ENCODE measurements at places on chromosomes 1 and 21. TPM values are rescaled to one million over a fixed set of nuclear protein-coding genes. Genes with fewer than 3 reads are reported as not detected.

GRCh38 chr1:193568512-193568911, 382.1 kb upstream of the B3GALT2 start:
- no peak overlapping the region for H3K4me3 ChIP-seq
- H3K4me1 ChIP-seq, result peaks cover 18% of the 10 kb centered on the region
- no peaks in the 10 kb centered on the region for H3K27me3 ChIP-seq
- peaks cover 7% of the 10 kb centered on the region for H3K36me3 ChIP-seq

GRCh38 chr1:178486100-178487069, 10.4 kb downstream of the CLEC20A start:
- no peaks in the 10 kb centered on the region for H3K4me1 ChIP-seq
- H3K36me3 ChIP-seq, result peaks cover 16% of the 10 kb centered on the region
- no peaks in the 10 kb centered on the region for H3K27me3 ChIP-seq
- no peak overlapping the region for H3K4me3 ChIP-seq
- H3K27ac ChIP-seq, result no peak overlapping the region

DNA sequence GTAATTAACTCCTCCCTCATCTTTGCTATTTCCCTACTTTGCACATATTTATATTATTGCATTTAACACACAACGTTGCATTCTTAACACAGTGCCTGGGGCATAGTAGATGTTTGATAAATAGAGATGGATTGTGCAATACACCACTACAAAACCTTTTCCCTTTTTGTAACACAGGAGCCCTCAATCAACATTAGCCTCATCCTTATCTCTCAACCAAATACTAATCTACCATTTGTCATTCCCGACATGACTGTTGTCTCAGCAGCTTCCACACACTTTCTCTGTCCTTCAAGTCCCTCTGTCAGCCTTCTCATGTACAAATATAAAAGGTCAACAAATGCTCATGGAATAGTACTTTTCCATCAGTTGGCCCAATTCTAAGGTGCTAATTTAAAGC, 78.9 kb upstream of the KCNK2 start:
- no peak overlapping the region for H3K4me3 ChIP-seq
- H3K4me1 ChIP-seq, result peaks cover 23% of the 10 kb centered on the region
- no peaks in the 10 kb centered on the region for H3K27me3 ChIP-seq
- H3K27ac ChIP-seq, result no peak overlapping the region
- no peaks in the 10 kb centered on the region for H3K36me3 ChIP-seq

GRCh38 chr1:231814521-231814920, 187.9 kb downstream of the DISC1 start:
- no peaks in the 10 kb centered on the region for H3K27me3 ChIP-seq
- no peak for DNase-seq
- H3K4me1 ChIP-seq, result peaks cover 10% of the 10 kb centered on the region
- H3K4me3 ChIP-seq, result no peak overlapping the region
- peak overlapping the region; percentile 56 for H3K27ac ChIP-seq

GRCh38 chr1:157193219-157193618, 55.0 kb upstream of the ETV3 start:
- H3K36me3 ChIP-seq, result no peaks in the 10 kb centered on the region
- DNase-seq, result no peak
- peaks cover 42% of the 10 kb centered on the region for H3K27me3 ChIP-seq
- no peak overlapping the region for H3K4me3 ChIP-seq
- H3K4me1 ChIP-seq, result no peaks in the 10 kb centered on the region
- H3K27ac ChIP-seq, result no peak overlapping the region

GRCh38 chr1:54798769-54799641, 2.1 kb downstream of the TTC22 start:
- H3K27ac ChIP-seq, result no peak overlapping the region
- no peak for DNase-seq
- peaks cover 37% of the 10 kb centered on the region for H3K27me3 ChIP-seq
- H3K4me3 ChIP-seq, result no peak overlapping the region

DNA sequence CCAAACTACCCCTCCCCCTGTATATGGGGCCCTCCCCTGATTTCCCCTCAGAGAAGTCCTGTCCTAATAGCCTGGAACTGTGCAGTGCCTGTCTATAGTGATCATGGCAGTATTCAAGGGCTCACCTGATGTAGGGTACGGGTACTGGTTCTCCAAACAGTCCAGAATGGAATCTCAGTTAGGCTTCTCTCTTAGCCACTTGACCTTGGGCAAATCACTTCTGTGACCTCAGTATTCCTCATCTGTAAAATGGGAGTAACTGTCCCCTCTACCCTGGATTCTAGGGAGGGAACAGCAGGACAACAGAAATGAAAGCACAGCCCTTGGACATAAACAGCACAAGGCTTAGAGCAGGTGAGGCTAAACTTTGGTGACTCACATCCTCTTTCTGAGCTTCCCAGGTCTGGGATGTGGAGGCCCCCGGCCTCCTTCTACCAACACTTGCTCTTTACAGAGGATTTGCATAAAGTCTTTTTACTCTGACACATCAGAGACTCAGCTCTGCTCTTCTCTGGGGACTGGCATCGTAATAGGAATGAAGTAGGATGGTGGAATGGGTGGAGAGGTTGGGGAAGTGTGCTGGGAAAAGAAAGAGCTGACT, 20.0 kb upstream of the PDZK1IP1 start:
- no peak for DNase-seq
- no peak overlapping the region for H3K4me3 ChIP-seq
- no peaks in the 10 kb centered on the region for H3K36me3 ChIP-seq
- peaks cover 25% of the 10 kb centered on the region for H3K27me3 ChIP-seq

DNA sequence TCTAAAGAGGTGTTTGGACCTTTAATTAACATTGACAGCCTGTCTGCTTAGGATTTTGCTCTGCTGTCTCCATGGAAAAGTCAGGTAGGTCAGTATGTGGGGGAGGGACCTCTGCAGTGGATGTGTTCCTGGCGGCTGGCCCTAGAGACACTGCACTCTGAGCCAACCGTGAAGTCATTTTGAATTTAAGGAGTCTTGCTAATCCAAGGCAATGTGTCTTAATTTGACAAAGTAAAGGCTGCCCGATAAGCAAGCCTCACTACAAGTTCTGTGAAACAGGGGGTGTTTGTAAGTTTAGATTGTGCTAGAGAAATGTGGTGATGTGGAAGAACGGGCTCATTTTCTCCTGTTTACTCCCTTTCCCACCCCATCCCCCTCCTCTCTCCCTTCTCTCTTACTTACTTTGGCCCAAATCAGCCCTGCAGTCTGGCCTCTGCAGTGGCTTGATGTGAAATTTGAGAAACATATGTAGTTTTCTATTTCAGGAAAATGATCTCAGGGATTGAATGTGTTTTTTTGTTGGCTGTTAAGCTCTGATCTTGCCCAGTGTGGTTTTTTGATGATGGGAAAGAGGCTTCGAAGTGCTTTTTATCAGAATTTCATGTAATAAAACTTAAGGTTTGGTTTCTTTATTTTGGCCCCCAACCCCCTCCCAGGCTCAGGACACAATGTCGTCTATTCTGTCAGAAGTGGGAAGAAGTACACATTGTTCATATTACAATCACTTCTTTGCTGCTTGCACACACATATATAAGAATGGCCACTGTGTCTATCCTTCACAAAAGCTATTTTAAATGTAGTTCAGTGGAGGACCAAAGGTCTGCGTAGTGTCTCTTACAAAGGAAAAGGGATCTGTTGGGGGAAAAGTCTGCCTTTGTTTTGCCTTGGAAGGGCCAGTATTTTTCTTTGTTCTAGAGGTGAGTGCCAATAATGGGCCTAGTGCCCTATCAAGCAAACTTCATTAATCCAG, 96.6 kb downstream of the FGGY start:
- H3K4me3 ChIP-seq, result no peak overlapping the region
- peak overlapping the region; percentile 88 for H3K27ac ChIP-seq
- H3K36me3 ChIP-seq, result no peaks in the 10 kb centered on the region
- H3K27me3 ChIP-seq, result no peaks in the 10 kb centered on the region
- DNase-seq, result no peak
- peaks cover 41% of the 10 kb centered on the region for H3K4me1 ChIP-seq

- peaks cover 13% of the 10 kb centered on the region for H3K36me3 ChIP-seq
- no peak overlapping the region for H3K4me3 ChIP-seq
- peaks cover 21% of the 10 kb centered on the region for H3K27me3 ChIP-seq
- H3K4me1 ChIP-seq, result no peaks in the 10 kb centered on the region
- H3K27ac ChIP-seq, result no peak overlapping the region
- no peak for DNase-seq
These were observed 20.7 kb downstream of the HMGCS2 start for GRCh38 chr1:119748040-119748439.

- H3K27ac ChIP-seq, result no peak overlapping the region
- no peak overlapping the region for H3K4me3 ChIP-seq
- H3K36me3 ChIP-seq, result peaks cover 3% of the 10 kb centered on the region
- DNase-seq, result no peak
- H3K4me1 ChIP-seq, result peaks cover 28% of the 10 kb centered on the region
- no peaks in the 10 kb centered on the region for H3K27me3 ChIP-seq
These were observed 34.4 kb downstream of the ATP2B4 start for GRCh38 chr1:203660931-203661484.

DNA sequence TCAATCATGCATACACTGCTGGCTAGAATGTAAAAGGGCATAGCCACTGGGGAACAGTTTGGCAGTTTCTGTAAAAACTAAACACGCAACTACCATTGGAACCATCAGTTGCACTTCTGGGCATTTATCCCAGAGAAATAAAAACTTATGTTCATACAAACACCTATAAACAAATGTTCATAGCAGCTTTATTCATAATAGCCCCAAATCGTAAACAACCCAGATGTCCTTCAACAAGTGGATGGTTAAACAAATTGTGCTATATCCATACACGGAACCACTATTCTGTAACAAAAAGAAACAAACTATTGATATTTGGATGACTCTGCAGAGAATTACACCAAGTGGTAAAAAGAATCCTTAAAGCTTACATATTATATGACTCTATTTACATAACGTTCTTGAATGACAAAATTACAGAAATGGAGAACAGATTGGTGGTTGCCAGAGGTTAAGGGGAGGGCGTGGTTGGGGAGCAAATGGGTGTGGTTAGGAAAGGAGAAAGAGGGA, 22.8 kb downstream of the LACTBL1 start:
- H3K27ac ChIP-seq, result no peak overlapping the region
- no peak for DNase-seq
- peaks cover 41% of the 10 kb centered on the region for H3K27me3 ChIP-seq
- H3K4me1 ChIP-seq, result peaks cover 4% of the 10 kb centered on the region

DNA sequence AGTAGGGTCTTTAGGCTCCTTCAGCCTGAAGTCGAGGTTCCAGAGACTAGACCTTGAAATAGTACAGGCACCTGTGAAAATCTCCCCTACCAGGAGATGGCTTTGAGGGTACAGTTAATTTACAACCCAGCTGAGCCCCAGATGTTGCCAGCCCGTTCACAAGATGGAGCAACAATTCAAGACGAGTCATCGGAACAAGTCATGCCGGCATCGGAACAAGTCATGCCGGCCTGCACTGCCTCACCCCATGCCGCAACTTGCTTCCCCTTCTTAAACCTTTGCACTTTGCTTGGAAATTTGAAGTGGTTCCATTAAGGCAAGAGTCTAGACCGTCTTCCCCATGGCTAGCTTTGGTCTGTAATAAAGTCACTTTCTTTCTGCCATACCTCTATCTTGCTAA, 16.0 kb downstream of the HHAT start:
- no peaks in the 10 kb centered on the region for H3K4me1 ChIP-seq
- H3K36me3 ChIP-seq, result no peaks in the 10 kb centered on the region
- H3K4me3 ChIP-seq, result no peak overlapping the region
- H3K27me3 ChIP-seq, result no peaks in the 10 kb centered on the region

DNA sequence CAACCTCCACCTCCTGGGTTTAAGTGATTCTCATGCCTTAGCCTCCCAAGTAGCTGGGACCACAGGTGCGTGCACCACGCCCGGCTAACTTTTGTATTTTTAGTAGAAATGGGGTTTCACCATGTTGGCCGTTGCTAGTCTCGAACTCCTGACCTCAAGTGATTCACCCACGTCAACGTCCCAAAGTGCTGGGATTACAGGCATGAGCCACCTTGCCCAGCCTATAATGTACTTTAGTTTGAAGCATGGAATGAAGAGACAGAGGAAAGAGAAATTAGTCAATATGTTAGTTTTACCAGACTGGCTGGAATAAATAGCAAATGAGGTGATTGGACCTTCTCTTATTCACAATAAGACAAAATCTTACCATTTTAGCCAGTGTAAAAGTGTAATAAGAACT, 89.0 kb downstream of the GTF2B start:
- H3K27me3 ChIP-seq, result no peaks in the 10 kb centered on the region
- peaks cover 7% of the 10 kb centered on the region for H3K4me1 ChIP-seq
- no peak for DNase-seq
- H3K4me3 ChIP-seq, result no peak overlapping the region
- peaks cover 38% of the 10 kb centered on the region for H3K36me3 ChIP-seq

- H3K4me3 ChIP-seq, result peak overlapping the region; percentile 11
- no peak for DNase-seq
- peaks cover 3% of the 10 kb centered on the region for H3K36me3 ChIP-seq
- H3K27me3 ChIP-seq, result no peaks in the 10 kb centered on the region
- H3K4me1 ChIP-seq, result peaks cover 74% of the 10 kb centered on the region
- peak overlapping the region; percentile 79 for H3K27ac ChIP-seq
These were observed 98.2 kb upstream of the ARTN start for GRCh38 chr1:43835082-43836021.

GRCh38 chr1:69029649-69030048, 532.8 kb upstream of the DEPDC1 start:
- no peaks in the 10 kb centered on the region for H3K36me3 ChIP-seq
- no peak for DNase-seq
- H3K4me1 ChIP-seq, result no peaks in the 10 kb centered on the region

GRCh38 chr1:189149547-189150375, 1327.9 kb downstream of the BRINP3 start:
- no peak overlapping the region for H3K4me3 ChIP-seq
- no peak for DNase-seq
- H3K27ac ChIP-seq, result no peak overlapping the region
- no peaks in the 10 kb centered on the region for H3K27me3 ChIP-seq
- H3K36me3 ChIP-seq, result no peaks in the 10 kb centered on the region

Gene SF3B4
- total RNA-seq, result 71.9 TPM

Gene RGS4
- 99.0 TPM for total RNA-seq

Gene PADI3
- total RNA-seq, result 0.39 TPM
